ENCODE measurements at places on chromosomes 6 and 20.

DNA sequence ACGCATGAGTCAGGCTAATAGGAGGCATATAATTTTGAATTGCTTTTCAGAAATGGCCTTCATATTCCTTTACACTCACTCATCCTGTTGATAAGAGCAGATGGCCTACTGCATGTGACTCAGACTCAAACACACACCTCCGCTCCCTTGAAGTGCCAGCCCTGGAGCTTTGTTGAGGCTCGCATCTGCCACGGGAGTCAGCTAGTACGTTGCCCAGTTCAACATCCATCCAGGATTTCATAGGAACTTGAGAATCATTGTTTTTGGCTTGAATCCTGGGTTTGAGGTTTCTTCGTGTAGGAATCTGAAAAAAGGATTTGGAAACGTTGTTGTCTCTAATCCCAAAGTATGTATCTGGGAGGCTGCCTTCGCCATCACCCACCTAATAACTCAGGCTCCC, 87.4 kb upstream of the JAG1 start:
- DNase-seq = no peak

GRCh38 chr20:41287327-41287726, 30.2 kb downstream of the ZHX3 start:
- DNase-seq = no peak

- DNase-seq = no peak
These were observed 149.3 kb downstream of the GJA1 start for GRCh38 chr6:121584586-121585369.

- no peak for DNase-seq
These were observed 432 bp downstream of the HSPA1L start for GRCh38 chr6:31814677-31815024.

DNA sequence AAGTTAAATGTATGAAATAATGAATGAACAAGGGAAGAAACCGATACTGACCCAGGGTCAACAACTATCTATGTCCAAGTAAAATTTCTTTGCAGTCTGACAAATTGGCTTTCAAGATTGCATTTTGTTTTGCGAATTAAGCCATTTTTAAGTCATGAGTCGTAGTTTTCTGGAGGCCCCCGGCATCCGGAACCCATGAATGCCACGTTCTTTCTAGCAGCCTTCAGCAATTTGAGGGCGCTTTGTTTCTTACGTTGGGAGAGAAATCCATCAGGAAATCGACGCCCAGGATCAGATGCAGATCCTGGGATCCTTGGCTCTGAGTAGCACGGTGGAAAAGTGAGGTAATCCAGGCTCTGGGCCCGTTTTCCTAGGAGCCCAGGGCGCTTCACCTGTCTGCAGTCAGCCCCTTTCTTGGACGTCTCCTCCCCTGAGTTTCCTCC, 309 bp upstream of the ABRACL start:
- DNase-seq = no peak

DNA sequence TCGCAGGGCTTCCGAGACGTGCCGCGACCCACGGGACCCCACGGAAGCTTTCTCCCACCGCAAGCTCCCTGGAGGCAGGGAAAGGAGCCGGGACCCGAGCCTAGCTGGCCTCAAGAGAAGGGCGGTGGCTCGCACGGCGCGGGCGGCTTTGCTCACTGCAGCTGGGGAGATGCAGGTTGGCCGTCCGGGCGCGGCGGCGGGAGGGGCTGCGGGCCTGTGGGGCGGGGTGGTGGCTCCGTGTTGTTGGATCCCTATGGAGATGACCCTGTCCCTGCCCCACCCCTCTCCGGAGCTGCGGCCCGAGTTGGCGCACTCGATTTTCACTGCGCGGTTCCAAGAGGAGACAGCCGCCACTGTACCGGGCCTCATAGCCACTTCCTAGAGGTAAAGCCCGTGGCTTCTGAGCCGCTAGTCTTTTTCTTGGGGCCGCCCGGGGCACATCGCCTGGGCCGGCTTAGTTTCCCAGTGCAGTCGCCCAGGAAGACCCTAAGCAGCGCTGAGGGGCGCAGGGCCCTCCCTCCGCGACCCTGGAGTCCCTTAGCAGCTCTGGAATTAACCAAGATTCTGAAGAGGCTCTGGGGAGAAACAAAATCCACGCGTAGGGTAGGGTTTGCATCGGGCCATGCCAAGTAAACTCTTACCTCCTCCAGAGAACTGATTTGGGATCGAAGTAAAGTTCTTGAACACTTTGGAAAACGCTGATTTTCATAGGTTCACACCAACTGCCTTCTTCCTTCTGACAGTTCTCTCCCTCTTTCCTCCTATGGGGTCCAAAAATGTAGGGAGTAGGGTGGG, at the start of gene ECT2L:
Gene ECT2L (plus strand): TSS at position 279 of the 795 bp plus-strand sequence. CDS start 17,188 bp downstream, outside the sequence.
- DNase-seq = no peak

- no peak for DNase-seq
These were observed 68.5 kb downstream of the MRPL14 start for GRCh38 chr6:44058617-44059358.

- no peak for DNase-seq
These were observed 348.8 kb downstream of the TFAP2B start for GRCh38 chr6:51167468-51167867.

- no peak for DNase-seq
These were observed 91.1 kb downstream of the SULF2 start for GRCh38 chr20:47694021-47694818.

- no peak for DNase-seq
These were observed 36.2 kb downstream of the ARMC2 start for GRCh38 chr6:108884211-108885059.

- no peak for DNase-seq
These were observed 9.6 kb upstream of the RHAG start for GRCh38 chr6:49646130-49646824.

DNA sequence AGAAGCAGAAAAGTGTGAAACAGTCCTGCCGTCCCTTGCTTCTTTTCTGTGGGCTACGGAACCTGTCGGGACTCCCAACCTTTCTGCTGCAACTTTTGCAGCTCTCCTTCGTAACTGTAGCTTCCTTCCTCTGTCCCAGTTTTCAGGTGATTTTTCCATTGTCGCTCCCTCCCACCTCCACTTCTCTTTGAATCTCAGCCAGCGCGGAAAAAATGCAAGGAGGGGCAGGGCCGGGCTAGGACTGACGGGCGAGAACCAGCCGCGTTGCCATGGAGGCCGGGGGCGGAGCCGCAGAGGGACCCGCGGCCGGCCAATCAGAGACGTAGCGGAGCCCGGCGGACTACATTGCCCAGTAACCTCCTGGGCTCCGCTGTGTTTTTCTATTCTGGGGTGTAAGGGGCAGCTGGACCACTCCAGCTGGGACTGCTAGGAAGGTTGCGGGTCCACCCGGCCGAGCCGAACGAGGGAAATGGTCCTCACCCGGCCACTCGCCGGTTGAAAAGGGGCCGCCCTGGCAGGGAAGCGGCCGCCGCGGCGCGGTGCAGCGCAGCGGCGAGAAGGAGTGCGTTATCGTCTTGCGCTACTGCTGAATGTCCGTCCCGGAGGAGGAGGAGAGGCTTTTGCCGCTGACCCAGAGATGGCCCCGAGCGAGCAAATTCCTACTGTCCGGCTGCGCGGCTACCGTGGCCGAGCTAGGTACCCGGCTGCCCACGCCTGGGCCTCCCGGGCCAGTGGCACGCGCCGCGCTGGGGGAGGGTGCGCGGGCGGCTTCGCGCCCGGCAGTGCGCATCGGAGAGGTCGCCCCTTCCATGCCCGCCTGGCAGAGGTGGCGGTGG, at the start of the genes CYP39A1 and SLC25A27:
Gene CYP39A1 (minus strand): TSS at position 216 of the 836 bp plus-strand sequence. CDS start 236 bp downstream, outside the sequence.
Gene SLC25A27 (plus strand): TSS at position 373 of the 836 bp plus-strand sequence. CDS start 218 bp downstream, at position 591.
- peak; percentile 26 for DNase-seq

DNA sequence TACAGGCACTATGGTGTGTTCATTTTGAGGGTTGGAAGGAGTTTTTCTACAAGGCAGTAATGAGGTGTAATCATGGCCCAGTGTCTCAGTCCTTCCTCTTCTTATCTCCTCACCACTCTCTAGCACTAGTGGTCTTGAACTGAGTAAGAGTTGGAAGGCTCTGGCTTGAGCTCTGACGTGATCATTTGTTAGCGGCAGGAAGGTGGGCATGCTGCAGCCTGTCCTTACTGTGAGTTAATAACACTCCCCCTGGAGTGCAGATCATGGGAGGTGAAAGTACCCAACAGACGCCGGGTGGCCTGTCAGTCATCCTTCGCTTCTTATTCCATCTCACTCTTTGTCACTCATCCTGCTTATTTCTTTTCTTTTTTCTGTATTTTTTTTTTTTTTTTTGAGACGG, 356.9 kb downstream of the CDKAL1 start:
- no peak for DNase-seq

DNA sequence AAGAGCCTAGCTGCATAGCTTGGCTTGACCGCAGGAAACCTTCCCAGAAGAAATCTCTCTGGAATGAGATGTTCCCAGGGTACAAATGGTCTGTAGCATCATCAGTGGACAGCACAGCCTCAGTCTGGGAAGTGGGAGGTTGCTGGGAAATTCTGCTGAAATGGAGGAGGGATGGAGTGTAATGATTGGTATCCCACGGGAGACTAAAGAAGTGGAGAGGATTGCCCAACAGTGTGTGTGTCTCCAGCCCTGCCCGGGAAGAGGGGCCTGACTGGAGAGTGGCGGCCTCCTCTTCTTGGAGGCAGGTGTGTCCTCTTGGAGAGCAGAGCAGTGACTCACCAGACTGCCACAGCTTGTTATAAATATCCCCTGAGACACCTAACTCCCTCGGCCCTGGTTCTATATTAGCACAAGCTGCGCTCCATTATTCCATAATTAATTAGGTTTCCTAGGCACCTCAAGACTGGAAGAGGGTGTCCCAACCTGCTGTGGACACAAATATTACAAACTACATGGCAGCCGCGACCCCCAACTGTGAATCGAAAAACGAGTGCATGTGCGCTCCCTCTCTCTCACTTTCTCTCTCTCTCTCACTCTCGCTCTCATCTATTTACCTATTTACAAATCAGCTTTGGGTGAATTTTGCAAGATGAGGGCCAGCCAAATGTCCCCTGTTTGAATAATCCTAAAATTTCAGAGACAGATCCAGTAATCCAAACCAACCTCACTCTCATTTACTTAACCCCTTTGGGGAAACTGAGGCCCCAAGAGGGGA, 68.8 kb downstream of the FGD2 start:
- DNase-seq = no peak

DNA sequence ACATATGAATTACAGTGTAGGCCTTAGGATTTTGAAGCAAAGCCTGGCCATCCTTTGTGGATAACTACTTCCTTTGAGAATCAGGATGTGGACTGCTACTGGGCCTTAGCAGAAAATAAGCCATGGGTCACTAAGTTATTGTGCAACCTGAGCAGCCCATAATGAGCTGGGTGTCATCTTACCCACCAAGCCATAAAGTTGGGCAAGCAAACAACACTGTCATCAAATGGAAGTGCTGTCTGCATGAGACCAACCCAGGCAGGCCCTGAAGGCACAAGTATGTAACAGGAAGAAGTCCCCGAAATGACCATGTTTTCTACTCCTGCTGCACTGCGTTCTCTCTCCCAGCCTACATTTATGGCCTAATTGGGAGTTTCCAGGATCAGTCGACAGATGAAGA, 205.6 kb upstream of the GGTLC1 start:
- DNase-seq = no peak

DNA sequence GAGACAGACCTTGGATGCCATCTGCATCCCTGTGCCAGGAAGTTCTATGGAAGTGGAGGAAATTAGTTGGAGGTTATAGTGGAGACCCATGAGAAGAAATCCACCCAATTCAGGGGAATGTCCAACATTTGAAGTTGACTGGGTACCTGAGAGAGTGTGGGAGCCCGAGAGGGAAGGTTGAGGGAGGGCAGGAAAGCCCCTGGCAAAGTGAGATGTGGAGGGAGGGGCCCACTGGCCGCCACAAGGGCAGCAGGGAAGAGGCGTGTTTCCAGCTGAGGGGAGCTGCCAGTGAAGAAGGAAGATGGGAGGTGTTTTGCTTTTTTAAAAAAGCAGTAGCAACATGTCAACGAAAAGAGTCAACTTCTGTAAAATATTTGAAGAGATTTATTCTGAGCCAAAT, 16.3 kb upstream of the SERPINB9 start:
- DNase-seq = no peak

DNA sequence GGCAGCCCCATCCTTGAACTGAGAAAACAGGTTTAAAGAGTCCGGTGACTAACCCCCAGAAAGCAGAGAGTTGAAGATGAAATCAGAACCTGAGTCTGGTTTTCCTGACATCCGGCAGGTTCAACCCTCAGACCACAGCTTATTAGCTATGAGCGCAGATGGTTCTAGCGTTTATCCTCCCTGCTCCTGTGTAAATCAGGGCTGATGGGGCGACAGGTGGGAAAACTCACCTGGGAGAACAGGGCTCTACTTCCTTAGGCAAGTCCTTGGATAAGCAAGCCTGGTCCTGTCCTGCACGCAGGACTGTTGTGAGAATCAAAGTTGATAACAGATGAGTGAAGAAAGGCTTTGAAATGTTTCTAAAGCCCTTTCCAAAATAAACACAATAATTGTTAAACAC, 31.4 kb downstream of the GHRH start:
- no peak for DNase-seq

DNA sequence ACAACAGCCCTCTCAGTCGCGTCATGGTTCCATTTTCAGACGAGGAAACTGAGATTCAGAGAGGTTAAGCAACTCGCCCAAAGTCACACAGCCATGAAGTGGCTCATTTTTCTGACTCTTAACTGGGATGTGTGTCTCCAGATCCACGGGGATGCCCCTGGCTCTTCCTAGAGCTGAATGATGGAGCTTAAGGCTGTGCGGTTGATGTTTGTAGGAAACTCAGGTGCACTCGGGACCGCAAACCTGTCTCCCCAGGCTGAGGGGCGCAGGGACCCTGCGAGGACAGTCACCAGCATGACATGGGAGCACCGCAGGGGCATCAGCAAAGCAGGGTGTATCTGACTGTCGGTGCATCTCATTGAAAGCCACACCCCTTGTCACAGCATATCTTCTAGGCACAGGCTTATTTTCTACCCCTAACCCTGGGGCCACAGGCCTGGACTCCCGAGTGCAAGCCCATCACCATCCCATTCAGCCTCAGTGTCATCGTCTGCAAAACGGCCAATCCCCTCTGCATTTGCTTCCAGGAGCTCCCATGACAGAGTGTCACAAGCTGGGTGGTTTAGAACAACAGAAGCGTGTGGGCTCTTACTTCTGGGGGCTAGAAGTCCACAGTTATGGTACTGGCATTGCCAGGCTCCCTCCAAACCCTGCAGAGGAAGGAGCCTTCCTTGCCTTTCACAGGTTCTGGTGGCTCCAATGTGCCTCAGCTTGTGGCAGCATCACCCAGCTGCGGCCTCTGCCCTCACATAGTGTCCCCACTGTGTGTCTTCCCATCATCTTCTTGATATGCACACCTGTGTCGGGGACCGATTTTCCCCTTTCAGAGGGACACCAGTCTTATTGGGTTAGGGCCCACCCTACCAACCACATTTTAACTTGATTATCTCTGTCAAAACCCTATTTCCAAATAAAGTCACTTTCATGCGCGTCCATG, 9.9 kb upstream of the ARHGAP40 start:
- DNase-seq = no peak

DNA sequence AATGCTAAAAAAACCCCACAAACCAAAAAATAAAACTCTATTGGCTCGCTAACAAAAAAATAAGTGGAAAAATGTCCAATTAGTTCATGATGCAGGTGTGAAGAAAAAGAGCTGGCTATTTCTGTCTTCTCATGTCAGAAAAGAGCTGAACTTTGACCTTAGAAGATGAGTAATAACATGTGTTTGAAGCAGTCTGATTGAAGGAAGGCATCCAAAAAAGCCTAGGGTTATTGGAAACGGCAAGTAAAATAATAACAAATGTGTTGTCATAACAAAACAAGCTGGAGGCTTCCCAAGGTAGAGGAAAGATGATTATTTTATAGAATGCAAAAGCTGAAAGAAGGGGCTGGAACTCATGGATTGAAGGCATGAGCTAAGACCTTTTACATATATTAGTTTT, 94.4 kb upstream of the FAM184A start:
- no peak for DNase-seq

All from GM12864 (cell line).